ENCODE measurements at places on chromosomes 12 and 14.

GRCh38 chr12:42586268-42586667 is 3.3 kb downstream of the PRICKLE1 start:
- no peak for DNase-seq

GRCh38 chr14:69711881-69712560 is 54.9 kb upstream of the SRSF5 start:
- DNase-seq: no peak

- DNase-seq: no peak
Observed at GRCh38 chr12:17276196-17276595, 670.2 kb upstream of the LMO3 start.

GRCh38 chr14:89504602-89505313 is 87.7 kb upstream of the FOXN3 start:
- DNase-seq: no peak

DNA sequence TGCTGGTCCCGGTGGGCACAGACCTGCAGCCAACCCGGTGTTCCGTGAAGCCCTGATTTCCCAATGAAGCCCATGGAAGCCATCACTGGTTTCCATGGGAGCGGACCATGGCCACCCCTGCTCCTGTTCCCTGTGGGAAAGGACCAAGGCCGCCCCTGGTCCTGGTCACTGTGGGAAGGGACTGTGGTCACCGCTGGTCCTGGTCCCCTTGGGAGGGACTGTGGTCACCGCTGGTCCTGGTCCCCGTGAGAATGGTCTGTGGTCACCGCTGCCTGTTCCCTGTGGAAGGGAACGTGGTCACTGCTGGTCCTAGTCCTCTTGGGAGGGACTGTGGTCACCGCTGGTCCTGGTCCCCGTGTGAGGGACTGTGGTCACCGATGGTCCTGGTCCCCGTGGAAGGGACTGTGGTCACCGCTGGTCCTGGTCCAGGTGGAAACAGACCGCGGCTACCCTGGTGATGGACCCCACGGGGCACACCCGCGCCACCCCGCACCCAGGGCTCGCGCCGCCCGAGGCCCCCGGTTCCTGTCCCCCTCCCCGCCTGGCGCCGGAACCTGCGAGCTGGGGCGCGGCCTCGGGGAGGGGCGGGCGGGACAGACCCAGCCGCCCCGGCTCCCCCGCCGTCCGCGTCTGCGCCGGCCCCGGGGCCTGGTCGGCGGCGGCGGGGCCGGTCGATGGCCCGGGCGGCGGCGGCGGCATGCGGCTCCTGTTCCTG is at the start of gene GLT1D1:
Gene GLT1D1, plus strand, starts transcription at position 594 of the 715 bp plus-strand sequence. Its CDS starts 104 bp downstream, at position 698.
- no peak for DNase-seq

DNA sequence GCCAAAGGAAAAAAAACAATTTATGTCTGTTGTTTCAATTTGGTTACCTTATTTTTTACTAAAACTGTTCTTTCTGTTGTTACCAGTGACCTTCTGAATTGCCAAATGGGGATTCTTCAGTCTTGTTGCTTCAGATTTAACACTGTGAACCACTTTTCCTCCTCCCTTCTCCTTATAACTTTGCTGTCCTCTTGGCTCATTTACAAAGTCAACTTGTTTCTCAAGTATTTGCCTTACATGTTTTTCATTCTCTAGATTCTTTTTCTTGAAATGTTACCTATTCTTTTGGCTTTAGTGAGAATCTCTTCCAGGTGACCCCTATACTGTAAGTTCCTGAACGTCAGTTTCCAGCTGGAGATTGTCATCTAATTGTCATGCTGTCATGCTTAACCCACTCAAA is 19.4 kb downstream of the FUT8 start:
- no peak for DNase-seq

GRCh38 chr12:54036620-54037359 is 3.9 kb downstream of the HOXC5 start:
- DNase-seq: no peak

GRCh38 chr12:56521590-56522371 is at the start of gene RBMS2:
Gene RBMS2 (plus strand): TSS chr12:56521820. CDS start chr12:56522024, 204 bp downstream.
- peak; percentile 27 for DNase-seq

DNA sequence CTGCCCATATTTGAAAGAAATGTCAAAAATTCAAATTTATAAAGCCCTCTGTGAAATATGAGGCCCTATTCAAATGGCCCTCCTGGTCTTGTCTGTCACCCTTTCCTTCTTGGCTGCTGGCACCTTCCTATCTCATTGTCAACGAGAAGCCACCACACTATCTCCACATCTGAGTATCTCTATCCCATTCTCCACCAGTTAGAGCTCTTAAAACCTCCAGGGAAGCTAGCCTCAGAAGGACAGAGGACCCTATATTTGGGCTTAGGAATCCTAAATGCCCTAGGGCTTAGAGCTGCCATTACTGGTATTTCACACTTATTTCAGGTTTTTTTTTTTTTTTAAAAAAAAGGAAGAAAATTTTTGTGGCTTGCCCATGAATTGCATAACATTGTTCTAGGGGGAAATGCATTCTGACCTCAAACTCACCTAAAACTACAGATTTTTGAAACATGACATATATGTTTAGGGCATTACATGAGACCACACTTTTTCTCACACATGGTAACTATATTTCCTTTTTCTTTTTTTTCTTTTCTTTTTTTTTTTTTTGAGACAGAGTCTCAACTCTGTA is 25.0 kb downstream of the SLC25A21 start:
- DNase-seq: no peak

GRCh38 chr12:77746096-77746495 is 84.6 kb upstream of the NAV3 start:
- peak; percentile 89 for DNase-seq

GRCh38 chr12:16225692-16226091 is 51.8 kb downstream of the SLC15A5 start:
- DNase-seq: no peak

- DNase-seq: no peak
Observed at GRCh38 chr12:43329375-43329774, 222.6 kb downstream of the ADAMTS20 start.

GRCh38 chr14:102363182-102363943 is 622 bp downstream of the TECPR2 start:
- DNase-seq: no peak

DNA sequence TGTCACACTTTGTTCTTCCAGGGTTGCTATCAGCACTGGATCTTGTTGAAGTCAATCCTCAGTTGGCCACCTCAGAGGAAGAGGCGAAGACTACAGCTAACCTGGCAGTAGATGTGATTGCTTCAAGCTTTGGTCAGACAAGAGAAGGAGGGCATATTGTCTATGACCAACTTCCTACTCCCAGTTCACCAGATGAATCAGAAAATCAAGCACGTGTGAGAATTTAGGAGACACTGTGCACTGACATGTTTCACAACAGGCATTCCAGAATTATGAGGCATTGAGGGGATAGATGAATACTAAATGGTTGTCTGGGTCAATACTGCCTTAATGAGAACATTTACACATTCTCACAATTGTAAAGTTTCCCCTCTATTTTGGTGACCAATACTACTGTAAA is 23.7 kb downstream of the VTI1B start:
- no peak for DNase-seq

DNA sequence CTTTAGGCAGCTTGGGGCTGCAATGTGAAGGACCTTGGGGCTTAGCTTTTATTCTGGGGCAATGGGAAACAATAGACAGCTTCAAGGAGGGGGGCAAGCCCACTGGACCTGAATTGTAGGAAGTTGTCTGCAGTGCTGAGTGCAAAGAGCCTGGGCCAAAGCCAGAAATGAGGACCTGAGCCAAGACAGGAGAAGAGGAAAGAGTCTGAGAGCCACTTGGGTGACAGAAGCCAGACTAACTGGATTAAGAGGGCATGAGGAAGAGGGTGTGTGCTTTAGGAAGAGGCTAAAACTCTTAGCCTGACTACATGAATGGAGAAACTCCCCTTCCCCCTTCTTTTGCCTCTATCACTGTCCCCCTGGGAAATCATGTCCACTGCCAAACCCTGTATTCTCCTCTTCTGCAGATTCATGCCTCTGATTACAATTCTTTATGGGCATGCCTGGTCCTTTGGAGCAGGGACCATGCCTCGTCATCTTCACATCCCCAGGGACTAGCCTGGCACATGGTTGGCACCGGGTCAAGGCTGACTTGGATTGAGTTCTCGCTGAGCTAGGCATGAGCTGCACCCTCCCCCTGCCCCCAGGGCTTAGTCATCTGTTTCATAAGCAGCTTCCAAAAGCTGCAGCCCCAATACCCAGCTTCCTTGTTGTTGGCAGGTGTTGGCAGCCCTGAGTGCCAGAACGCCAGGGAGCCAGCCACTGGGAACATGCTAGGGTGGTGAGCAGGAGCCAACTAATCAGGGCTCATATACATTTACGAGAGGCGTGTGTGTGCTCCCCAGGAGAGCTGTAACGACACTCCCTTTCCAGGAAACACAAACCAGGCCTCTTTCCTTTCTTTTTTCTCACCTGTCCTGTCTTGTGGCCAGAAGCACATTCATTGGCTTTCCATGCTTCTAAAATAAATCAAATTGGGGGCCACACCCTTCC is 27.7 kb upstream of the JDP2 start:
- DNase-seq: peak; percentile 98

DNA sequence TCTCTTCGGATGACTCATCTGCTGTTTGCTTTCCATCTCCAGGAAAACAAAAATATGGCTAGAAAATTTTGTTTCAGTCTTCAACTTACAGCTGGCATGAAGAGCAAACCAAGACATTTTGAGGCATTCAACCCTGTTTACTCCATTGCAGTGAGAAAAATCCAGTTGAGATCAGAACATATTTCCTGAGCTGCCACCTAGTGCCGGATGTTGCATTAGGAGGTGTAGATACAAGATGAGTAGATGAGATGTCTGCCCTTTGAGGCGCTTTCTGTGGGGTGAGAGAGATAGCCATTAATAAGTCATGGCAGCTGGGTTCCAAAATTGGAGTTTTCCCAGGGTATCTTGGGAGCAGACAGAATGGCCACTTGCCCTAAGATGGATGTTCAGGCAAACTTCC is 171.1 kb downstream of the PRKCH start:
- no peak for DNase-seq

DNA sequence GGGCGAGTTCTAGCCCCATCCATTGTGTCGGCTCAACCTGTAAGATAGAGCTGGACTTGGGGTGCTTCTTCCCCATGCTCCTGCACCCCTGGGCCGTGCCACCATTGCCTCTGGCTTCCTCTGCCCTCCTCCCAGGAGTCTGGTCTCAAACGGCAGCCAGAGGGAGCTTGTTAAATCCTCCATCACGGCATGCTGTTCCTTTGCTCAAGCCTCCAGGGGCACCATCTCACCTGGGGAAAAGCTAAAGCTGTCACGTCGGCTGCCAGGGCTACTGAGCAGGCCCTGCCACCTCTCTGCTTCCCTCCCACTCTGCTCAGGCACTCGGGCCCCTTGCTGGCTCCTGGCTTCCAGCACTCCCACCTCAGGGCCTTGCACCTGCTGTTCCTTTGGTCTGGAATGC is 140.4 kb downstream of the RBM19 start:
- DNase-seq: no peak

- no peak for DNase-seq
Observed at GRCh38 chr14:65332141-65332871, 80.2 kb upstream of the FUT8 start.

Measured in NCI-H2081 treated with DMSO at 0.1 percent for 48 hours (cell line).